Kidney (tissue), 22 donors: ENCODE measurements at places on chromosomes 5 and 9. TPM values are rescaled to one million over a fixed set of nuclear protein-coding genes. Genes with fewer than 3 reads are reported as not detected.

The LRRC26 gene
- 0.25 TPM for total RNA-seq

- no peak for DNase-seq
Measured at GRCh38 chr9:32385152-32385884, 875 bp downstream of the ACO1 start.

- DNase-seq: peak; percentile 56
Measured at GRCh38 chr9:114662081-114662989, 4.7 kb upstream of the TEX53 start.

- no peak for DNase-seq
Measured at GRCh38 chr5:73213566-73213998, 40.6 kb downstream of the TMEM174 start.

DNA sequence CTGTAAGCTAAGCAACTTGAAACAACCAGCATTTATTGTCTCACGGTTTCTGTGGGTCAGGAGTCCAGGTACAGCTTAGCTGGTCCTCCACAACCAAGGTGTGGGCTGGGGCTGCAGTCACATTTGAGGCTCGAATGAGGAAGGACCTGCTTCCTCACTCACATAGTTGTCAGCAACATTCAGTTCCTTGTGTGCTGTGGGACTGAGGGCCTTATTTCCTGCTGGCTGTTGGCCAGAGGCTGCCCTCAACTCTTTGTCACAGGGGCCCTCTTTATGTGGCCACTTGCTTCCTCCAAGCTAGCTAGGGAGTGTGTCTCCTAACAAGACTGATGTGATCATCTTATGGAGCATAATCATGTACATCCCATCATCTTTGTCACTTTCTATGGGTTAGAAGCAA is 29.2 kb upstream of the SEMA4D start:
- no peak for DNase-seq

The NUTM2F gene
- total RNA-seq: not detected

- DNase-seq: no peak
Measured at GRCh38 chr5:120320626-120321025, 143.5 kb upstream of the PRR16 start.

The IRX2 gene
- total RNA-seq: 44.2 TPM

DNA sequence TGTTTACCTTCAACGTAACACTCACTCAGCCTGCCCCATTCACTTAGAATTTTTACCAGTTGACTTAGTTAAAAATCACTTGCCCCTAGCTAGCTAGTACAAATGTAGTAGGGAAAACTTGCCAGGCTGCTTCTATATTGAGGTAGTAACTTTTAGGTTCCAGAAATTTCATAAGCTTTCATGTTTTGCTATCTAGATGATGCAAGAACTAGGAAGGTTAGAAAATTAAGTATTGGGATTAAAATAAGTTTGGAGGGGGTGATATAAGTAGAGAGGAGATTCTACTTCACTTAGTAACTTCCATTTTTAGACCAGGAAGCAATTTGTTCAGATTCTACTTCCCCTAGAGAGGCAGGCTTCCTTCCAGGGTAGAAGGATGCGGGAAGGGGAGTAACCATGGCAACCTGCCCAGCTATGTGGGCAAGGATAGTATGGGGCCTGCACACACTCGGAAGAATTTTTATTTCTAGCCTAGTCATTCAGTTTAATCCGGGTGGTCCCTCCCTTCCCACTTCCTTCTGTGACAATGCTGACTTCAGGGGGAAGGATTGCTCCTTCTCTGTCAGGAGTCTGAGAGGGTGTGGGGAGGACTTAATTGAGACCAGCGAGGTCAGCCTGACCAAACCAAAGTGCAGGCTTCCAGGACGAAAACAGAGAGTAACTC is 4.2 kb downstream of the DAB2 start:
- DNase-seq: no peak

The TAL2 gene
- total RNA-seq: 0.98 TPM

- no peak for DNase-seq
Measured at GRCh38 chr9:93809204-93809940, 145.8 kb downstream of the BARX1 start.

The PTPRD gene
- 78.9 TPM for total RNA-seq
